ENCODE measurements at places on chromosomes 1 and 21.

GRCh38 chr1:228321435-228321834, 85.2 kb downstream of the TRIM11 start:
- DNase-seq = no peak

- DNase-seq = no peak
Observed at GRCh38 chr1:55503663-55504305, 288.6 kb upstream of the USP24 start.

DNA sequence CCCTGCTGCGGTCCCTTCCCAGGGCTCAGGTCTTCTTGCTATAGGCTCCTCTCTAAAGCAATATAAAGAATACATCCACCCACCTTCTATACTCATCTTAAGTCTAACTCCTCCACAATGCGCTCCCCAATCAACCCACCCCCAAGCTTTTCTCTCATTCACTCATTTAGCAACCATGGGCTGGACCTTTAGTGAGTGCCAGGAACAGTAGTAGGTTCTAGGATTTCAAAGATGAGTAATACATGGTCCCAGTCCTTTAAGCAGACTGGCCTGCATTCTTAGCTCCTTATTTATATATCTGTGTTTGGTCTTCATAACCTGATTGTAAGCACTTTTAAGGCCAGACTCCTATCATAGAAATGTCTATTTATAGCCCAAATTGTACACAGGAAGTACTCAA, 5.9 kb downstream of the CAMK1G start:
- DNase-seq = no peak

- no peak for DNase-seq
Observed at GRCh38 chr1:34721646-34722355, 33.0 kb upstream of the GJB5 start.

DNA sequence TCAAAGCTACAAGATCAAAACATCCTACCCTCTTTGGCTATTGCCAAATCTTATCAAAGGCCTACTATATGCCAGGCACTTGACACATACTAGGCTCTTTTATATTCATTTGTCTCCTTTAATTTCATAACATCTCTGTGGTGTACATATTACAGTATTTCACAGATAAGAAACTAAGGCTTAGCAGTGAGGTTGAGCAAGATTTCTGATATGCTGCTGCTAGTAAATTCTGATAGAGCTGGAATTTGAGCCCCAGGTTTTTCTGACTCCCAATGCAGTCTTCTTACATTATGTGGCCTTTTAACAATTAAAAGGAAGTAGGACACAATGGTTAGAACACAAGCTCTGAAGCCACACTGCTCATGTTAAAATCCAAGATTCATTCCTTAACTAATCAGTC, 16.8 kb downstream of the CCDC185 start:
- DNase-seq = no peak

GRCh38 chr1:172003766-172004530, 162.7 kb downstream of the DNM3 start:
- no peak for DNase-seq

DNA sequence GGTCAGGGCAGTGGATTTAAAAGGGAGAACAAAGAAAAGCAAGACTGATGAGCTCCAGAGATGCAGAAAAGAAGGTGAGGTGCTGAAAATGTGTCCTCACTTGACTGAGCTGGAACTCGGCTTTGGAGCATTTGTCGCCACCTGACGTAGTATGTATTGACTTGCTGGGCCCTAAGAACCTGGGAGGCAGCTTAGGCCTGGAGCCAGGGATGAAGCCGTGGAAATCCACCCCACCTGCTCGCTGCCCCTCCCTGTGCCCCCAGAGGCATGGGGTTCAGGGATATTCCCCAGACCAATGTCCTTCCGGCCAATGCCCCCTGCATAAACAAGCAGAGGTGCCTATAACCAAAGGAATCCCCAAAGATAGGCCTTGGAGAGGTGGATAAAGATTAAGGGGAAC, 14.3 kb downstream of the MRAP start:
- no peak for DNase-seq

DNA sequence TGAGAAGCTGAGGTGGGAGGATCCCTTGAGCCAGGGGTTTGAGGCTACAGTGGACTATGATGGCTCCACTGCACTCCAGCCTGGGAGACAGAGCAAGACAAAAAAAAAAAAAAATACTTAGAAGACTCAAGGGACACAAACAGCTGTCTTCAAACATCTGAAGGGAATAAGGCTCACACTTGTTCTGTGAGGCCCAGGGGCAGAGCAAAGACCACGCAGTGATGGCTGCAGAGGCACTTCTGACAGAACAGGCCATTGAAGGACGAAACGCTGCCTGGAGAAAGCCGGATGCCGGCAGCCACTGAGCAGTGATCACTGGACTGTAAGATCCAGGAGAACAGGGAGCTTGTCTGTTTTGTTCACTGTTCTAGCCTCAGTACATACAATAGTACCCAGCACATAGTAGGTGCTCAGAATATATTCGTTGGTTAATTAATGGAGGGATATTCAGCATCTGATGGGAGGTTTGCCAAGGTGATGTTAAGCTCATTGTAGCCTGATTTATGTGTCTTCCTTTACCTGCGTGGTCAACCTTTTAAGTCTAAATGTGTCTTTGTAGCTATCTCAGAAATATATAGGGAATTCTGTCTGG, 12.1 kb upstream of the NDC1 start:
- no peak for DNase-seq

DNA sequence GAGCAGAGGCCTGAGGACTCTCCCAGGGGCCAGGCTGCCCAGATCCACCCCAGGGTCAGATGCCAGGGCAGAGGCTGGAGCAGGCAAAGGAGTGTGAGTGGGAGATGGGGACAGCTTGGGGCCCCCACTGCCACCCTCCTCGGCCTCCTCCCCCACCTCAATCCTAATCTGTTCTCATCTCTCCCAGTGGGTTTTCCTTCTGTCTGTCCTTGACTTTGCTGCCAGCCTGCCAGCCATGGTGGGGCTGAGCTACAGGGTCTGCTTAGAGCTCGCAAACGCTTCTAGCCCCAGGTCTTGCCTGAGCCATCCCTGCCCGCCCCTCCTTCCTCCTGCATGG, 65.3 kb downstream of the MEGF6 start:
- no peak for DNase-seq

DNA sequence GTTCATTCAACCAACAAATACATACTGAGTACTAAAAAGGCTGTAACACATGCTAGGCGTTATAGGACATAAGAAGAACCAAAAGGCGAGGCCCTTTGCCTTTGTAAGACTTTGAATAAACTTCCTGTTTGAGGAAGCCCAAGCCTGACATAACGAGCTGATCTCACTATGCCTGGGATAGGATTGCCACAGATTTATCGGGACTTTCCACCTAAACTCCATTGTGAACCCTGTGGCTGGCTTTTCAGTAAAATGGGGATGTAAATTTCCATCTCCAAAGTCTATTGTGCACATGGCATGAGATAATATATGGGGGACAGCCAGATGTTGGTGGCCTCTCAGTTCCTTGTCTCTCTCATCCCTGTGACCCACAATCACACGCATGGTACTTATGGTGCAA, 41.9 kb downstream of the LMO4 start:
- DNase-seq = no peak

DNA sequence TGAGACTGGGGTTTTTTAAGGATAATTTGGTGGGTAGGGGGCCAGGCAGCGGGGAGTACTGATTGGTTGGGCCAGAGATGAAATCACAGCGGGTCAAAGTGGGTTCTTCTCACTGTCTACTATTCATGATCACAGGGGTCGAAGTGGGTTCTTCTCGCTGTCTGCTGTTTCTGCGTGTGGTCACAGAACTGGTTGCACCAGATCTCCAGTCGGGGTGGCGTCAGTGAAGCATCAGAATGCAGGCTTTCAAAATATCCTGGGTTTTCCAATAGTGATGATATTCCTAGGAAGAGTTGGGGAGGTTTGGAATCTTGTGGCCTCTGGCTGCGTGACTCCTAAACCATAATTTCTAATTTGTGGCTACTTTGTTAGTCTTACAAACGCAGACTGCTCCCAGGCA, 45.1 kb downstream of the TRPM2 start:
- peak; percentile 19 for DNase-seq

DNA sequence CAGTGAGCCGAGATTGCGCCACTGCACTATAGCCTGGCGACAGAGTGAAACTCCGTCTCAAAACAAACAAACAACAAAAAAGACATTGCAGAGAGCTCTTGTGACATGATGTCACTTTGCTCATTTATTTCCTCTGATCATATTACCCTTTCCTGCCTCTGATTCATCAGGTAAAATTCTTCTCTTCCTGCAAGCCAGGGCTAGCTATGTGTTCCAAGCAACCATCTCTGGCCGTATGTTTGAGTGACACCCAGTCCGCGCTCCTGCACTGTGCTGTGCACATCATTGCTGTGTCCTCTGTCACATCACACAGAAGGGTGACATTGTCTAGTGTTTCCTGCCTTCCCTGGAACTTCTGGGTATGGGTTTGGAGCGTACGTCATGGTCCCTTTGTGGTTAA, 251.3 kb downstream of the PCP4 start:
- no peak for DNase-seq

DNA sequence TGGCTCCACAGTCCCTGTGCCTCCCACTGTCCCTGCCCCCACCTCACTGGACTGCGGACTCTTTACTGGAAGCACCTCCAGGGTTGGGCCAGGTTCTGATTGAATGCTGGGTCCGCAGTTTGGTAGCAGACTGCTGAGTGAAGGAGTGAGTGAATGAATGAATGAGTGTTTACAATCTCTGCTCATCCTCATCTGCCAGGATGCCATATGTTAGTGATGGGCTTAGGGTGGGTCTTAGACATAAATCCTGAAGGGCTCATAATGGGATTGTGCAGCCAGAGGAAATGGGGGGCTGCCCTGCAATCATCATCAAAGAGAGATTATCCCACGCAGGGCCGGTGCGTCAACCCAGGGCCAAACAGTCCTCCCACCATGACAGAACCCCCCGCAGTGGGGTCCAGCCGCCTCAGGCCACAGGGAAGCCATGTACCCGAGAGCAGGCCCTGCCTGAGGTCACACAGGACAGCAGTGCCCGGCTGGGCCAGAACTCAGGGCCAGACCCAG, 26.1 kb downstream of the SLC1A7 start:
- DNase-seq = no peak

- DNase-seq = no peak
Observed at GRCh38 chr1:53639996-53640700, 98.8 kb downstream of the GLIS1 start.

GRCh38 chr1:79899914-79900313, 893.4 kb upstream of the ADGRL4 start:
- DNase-seq = no peak

DNA sequence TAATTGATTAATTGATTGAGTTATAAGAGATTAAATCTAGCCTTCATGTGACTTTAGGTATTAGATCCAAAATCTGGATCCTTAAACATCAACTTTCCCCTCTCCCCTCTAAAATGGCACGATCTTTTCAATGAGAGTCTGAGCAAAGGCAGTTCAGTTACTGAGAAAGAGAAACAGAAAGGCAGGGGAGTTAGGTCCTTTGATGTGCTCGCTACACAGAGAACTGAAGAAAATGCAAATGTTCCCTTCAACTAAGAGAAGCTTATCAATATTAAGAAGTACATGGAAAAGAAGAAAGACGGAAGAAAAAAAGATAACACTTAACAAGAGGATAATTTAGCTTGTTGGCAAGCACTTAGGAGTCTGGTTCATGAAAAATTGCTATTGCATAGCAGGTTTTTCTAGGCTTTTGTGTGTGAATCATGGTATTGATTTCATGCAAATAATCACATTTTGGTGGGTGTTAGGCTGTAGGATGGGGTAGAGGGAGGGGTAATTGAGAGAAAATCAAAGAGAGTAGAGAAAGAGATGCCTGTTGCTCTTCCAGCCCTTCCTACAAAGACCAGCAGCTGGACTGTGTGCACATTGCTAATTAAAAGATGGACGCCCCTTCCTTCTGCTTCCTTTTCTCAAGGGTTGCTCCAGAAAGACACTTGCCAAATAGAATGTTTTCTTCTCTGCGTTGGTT, 307.6 kb upstream of the PLXNA2 start:
- DNase-seq = no peak

GRCh38 chr1:19866758-19867157, 15.4 kb upstream of the OTUD3 start:
- DNase-seq = no peak

DNA sequence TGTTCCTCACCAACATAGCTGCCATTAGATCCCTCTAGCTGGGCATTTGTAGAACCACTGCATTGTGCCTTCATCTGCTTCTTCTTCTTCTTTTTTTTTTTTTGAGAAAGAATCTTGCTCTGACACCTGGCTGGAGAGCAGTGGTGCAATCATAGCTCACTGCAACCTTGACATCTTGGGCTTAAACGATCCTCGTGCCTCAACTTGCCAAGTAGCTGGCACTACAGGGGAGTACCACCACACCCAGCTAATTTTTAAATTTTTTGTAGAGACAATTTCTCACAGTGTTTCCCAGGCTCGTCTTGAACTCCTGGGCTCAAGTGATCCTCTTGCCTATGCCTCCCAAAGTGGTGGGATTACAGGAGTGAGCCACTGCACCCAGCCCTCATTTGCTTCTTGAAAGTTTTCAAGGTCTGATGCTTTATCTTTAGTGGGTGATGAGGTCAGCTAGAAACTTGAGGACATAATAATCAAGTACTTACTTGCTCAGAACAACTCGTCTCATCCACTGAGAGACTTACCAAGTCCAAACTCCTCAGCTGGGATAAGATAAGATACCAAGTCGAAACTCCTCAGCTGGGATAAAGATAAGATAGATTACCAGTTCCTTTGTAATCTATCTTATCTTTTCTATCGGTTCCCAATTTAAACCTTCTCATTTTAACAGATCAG, 71.5 kb downstream of the MACF1 start:
- no peak for DNase-seq

GRCh38 chr1:44696101-44696500, 21.6 kb downstream of the ARMH1 start:
- no peak for DNase-seq

- no peak for DNase-seq
Observed at GRCh38 chr1:12436817-12437599, 181.0 kb downstream of the DHRS3 start.

DNA sequence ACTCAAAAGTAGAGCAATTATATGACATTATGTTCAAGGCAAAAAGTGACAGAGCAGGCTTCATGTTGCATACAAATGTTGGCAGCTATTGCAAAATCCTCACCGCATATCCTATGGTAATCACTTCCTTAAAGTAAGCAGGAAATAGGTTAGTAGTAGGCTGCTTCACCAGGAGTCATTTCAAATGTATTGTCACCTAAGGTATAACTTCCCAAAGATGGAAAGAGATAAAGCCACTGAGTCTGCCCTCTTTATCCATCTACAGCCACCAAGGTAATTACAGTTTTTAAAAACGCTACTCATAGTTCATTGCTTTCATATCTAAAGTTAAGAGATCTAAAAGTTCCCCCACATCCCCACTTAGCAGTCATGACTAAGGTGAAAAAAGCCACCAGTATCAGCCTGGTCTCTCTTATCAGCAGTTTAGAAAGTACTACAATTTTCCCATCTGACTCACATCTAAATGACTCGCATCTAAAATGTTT, 31.6 kb upstream of the UBE2U start:
- DNase-seq = no peak
